ENCODE measurements at places on chromosomes 6 and 20.

DNA sequence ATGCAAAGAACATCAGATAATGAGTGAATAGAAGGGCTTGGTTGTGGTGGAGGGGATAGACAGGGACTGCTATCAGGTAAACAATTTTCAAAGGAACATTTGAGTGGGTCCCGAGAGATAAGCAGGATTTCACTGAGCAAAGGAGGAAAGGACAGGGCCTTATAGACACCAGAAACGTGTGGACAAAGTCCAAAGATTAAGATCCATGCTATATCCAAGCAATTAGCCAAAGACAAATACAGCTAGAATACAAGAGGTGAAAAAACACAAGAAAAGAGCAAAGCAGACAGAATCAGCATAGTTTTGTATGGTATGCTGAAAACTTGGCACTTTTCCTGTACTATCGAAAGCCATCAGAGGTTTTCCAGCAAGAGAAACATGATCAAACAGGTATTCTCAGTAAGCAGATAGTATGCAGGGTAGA, 59.8 kb downstream of the CDK19 start:
- no peak for ATAC-seq

DNA sequence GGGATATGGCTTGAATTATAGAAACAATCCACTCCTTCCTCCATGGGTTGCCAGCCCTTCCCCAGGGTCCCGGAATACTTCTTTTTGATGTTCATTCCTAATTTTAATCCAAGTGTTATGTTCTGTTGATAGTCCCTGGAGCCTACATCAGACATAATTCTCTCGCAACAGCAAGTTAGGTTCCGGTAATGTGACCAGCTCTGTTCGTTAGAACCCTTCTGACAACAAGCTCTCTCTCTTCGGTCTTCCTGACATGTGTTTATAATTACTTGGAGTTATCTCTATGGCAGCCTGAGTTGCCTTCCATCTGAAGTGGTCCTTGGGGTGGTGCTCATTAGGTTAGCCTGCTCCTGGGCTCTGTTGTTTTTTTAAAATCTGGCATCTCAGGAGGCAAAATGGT, 506.9 kb upstream of the JARID2 start:
- no peak for ATAC-seq

- no peak for ATAC-seq
These were observed 18.1 kb upstream of the SIRPA start for GRCh38 chr20:1876975-1877608.

- peak; percentile 44 for ATAC-seq
These were observed 77.3 kb downstream of the KCNQ5 start for GRCh38 chr6:72699159-72699558.

DNA sequence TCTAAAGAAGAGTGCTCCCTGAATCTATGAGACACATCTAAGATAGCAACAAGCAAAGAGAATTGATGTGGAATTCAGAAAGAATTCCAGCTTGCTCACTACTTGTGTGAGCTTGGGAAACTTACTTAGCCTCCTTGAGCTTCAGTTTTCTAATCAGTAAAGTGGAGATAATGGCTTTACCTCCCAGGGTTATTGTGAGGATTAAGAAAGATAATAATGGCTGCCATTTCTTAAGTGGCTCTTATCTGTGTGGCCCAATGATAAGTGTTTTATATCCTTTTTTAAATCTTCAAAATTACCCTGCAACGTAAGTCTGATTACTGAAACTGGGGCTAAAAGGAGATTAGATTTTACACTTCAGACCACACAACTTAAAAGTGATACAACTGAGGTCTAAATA, 418.5 kb downstream of the LMBRD1 start:
- ATAC-seq = no peak

DNA sequence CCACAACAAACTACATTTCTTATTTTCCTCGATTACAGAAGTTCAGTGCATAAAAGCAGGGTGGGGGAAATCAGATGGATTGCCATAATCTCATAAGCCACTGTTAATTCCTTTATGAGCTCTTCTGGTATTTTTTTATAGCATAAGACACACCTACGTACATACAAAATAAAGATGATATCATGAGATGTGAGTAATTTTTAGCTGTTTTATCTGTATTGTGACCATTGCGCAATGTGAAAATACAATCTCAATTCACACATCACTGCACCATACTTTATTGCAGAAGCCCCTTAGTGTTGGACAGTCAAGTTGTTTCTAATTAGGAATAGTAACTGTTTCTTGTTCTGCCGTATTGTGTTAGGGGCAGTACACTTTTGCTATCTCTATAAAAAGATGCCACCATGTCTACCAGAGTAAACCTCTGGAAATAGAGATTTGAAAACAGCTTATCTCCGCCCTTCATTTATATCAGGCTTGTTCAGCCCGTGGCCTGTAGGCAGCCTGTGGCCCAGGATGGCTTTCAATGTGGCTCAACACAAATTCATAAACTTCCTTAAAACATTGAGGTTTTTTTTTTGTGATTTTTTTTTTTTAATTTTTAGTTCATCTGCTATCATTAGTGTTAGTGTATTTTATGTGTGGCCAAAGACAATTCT, 90.4 kb downstream of the FARS2 start:
- ATAC-seq = no peak

GRCh38 chr6:11414176-11414963, 123.2 kb upstream of the TMEM170B start:
- no peak for ATAC-seq

DNA sequence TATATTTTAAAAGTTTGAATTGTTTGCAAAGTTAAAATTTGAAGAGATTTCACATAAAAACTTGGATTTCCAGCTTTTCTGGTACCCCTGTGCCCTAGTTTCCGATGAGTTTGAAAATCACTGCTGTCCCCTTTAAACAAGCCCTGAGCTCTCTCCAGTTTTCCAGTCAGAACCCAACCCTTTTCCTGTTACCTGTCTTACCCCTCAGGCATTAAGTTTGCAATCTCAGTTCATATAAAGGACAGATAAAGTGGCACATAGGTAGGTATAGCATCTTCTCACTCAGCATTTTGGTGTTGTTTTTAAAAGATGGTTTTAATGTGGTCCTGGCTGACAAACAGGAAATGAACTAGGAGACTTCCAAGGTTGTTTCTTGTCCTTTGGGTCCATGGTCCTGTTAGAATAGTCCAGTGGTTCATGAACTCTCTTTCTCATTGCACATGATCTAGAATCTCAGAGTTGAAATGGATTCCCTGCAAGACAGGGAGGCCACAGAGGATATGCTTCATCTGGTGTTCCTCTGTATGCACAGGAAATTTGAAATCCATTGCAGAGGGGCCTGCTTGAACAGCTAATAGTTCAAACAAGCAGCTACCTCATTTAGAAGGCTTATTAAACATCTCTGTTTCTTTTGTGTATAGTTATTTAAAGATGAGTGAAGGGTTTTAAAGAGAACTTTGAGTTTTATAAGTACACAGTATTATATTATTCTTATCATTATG, 82.7 kb downstream of the JAG1 start:
- no peak for ATAC-seq

GRCh38 chr6:149474108-149474935, 10.5 kb downstream of the ZC3H12D start:
- no peak for ATAC-seq

GRCh38 chr20:38203981-38204357, 38.9 kb upstream of the TGM2 start:
- ATAC-seq = no peak

DNA sequence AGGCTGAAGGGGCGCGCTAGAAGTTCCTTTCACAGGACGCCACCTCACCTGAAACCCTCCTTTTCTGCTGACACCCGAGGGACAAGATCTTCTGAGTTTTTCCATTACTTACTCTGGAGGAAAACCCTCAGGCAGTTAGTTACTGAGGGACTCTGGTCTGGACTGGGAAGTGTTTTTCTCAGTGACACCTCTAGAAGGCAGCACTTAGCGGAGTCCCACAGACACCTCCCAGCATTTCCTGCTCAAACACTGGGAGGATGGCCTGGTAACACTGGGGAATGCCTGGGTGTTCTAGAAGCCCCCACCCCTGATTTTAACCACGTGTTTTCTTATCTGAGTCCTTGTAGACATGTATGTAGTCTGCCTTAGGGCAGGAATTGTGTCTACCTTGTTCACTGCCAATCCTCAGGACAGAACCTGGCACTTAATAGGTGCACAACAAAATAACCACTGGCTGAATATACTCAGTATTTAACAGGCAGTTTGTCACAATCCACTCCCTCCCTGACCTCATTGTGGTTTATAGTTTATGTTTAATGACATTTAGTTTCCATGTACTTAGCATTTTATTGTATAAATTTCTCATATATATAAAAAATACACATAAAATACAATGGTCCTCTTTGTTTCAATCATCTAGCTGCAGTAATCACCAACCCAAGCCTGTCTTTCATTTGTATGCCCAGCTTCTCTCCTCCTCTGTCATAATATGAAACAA, 4.8 kb downstream of the GSTA3 start:
- ATAC-seq = peak; percentile 65

DNA sequence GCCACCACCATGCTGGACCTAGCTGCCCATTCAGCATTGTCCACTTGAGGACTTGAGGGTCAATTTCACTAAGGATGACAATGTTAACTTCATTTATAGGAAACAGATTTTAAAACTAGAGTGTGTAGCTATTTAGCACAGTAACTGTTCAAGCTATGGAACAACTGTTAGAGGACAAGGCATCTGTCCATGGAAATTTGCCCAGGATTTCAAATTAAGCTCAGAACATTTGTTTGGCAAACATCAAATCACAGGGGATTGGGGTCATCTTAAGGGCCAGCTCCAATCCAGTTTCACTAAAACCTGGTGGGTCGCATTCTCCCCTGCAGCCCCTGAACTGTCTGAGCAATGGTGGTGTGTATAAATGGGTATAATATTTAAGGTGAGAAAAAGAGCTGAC, 35.1 kb downstream of the PM20D2 start:
- ATAC-seq = no peak

DNA sequence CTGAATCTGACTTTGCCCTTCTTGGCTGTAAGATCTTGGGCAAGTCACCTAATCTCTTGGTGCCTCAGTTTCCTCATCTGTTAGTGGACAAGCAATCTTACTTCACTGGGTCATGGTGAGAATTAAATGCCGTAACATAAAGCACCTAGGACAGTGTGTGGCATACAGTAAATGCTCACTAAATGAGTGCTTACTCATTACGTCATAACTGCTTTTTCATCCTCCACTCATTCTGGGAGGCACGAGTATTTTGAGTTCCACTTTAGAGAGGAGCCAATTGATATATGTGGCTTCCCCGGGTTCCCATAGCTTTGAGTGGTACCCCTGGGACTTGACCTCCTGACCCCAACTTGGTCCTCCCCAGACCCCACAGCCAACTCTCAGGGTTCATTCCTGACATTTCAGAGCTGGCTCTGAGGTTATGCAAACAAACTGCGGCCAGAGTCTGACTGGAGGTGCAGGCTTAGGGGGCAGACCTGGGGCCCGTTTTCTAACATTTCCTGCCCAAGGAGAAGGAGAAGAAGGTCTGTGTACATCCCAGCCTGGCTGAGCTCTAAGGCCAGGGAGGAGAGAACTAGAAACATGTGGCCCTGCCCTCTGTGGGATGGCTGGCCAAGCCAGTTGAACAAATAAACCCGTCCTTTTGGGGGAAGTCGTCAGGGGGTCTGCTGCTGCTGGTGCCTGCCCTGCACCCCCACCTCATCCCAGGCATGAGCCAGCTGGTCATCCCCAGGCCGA, 5.8 kb downstream of the ANGPT4 start:
- ATAC-seq = no peak

GRCh38 chr6:170041526-170041925, 249.4 kb downstream of the DLL1 start:
- no peak for ATAC-seq

GRCh38 chr6:113642001-113642713, 215.0 kb upstream of the MARCKS start:
- ATAC-seq = no peak

DNA sequence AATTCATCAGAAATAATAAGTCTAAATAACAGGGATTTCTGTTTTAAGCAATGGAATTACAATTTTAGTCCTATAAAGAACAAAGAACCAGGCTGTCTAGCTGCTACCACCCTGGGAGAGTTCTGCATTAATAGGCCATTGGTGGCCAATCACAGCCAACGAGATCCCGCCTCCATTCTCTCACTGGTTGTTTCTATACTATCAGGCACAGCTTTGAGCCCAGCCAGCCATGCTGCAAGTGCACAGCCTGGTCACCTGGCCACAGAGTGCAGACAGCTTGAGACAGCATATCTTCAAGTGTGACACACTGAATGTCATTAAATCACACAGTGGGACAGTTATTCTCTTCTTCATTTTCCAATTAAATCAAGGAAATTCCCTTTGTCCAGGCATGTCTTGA, 16.1 kb upstream of the RAB22A start:
- ATAC-seq = peak; percentile 78

DNA sequence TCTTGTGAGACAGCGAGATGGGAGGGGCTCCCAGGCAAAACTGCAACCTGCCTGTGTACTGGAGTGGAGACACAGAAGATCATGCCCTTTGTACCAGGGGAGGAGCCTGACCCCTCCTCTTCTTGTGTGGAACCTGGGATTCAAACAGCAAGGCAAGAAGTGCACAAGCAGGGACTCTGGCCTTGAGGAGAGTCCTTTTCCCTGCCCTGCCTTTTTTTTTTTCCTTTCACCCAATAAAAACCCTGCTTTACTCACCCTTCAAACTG, 251.8 kb upstream of the OPRM1 start:
- no peak for ATAC-seq

DNA sequence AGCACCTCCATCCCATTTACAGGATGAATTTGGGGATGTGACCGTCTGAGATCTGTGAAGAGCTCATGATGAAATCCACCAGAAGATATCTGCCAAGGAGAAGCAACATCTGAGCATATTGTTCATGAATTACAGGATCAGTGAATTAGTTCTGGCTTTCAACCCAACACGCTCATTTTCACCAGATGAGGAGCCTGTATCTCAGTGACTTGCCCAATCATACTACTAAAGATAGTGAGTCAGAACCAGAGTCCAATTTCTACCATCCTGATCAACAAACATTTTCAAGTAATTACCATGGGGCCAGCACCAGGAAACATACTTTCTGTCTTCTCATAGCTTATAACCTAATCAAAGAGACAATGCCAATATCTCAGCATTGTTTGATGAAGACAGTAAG, 116.6 kb downstream of the ZDHHC14 start:
- ATAC-seq = no peak

GRCh38 chr20:4817230-4817671, 95.5 kb downstream of the PRND start:
- no peak for ATAC-seq

DNA sequence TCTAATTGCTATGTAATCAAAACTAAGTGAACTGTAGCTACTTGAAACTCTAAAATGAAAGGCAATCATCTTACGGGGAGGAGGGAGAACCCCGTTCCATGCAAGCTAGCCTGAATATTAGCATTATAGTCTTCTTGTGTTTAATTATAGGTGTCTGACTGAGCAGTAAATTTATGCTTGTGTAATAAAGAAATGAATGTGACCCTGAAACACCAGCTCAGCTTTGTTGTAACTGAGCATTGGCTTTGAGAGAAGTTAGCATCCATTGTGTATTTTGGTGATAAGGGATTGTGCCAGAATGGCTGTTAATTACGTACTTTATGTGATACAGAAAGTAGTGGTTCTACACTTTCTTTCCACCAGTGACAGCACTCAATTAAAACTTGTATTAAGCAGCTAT, 86.9 kb downstream of the QKI start:
- no peak for ATAC-seq

GRCh38 chr6:147479857-147480256, 28.6 kb upstream of the SAMD5 start:
- ATAC-seq = no peak

- ATAC-seq = no peak
These were observed 34.3 kb downstream of the SNX5 start for GRCh38 chr20:17934141-17934862.

GRCh38 chr6:166627875-166628801, 1.1 kb upstream of the RPS6KA2 start:
- peak; percentile 43 for ATAC-seq

- no peak for ATAC-seq
These were observed 172.1 kb downstream of the PRL start for GRCh38 chr6:22124756-22125155.
